ENCODE measurements at places on chromosomes 6 and 20.

- no peak for DNase-seq
- H3K27me3 ChIP-seq = no peaks in the 10 kb centered on the region
- H3K4me3 ChIP-seq = no peak overlapping the region
- no peaks in the 10 kb centered on the region for H3K4me1 ChIP-seq
Observed at GRCh38 chr6:85797993-85798392, 155.3 kb upstream of the SYNCRIP start.

DNA sequence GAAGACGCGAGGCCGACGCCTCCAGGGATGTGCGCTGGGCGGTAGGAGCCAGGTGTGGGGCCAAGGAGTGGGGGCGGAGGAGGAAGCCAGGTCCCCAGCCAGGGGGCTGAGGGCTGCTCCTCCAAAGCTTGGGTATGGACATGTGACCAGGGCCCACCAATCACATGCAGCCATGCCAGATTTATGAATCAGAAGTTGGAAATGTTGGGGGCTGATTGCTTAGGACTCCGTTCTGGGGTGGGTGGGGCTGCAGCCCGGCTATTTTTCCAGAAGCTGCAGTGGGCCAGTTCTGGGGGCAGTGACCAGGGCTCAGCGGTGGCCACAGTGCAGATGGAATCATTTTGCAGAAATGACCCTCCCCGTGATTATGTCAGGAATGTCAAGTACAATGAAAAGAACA lies 96.0 kb downstream of the CEBPB start:
- peaks cover 62% of the 10 kb centered on the region for H3K4me1 ChIP-seq
- peak; percentile 58 for DNase-seq
- peak overlapping the region; percentile 73 for H3K27ac ChIP-seq

GRCh38 chr6:82959385-82959941 lies 106.2 kb downstream of the UBE3D start:
- no peak overlapping the region for H3K27ac ChIP-seq
- no peak overlapping the region for H3K4me3 ChIP-seq
- H3K4me1 ChIP-seq = no peaks in the 10 kb centered on the region
- no peaks in the 10 kb centered on the region for H3K27me3 ChIP-seq

DNA sequence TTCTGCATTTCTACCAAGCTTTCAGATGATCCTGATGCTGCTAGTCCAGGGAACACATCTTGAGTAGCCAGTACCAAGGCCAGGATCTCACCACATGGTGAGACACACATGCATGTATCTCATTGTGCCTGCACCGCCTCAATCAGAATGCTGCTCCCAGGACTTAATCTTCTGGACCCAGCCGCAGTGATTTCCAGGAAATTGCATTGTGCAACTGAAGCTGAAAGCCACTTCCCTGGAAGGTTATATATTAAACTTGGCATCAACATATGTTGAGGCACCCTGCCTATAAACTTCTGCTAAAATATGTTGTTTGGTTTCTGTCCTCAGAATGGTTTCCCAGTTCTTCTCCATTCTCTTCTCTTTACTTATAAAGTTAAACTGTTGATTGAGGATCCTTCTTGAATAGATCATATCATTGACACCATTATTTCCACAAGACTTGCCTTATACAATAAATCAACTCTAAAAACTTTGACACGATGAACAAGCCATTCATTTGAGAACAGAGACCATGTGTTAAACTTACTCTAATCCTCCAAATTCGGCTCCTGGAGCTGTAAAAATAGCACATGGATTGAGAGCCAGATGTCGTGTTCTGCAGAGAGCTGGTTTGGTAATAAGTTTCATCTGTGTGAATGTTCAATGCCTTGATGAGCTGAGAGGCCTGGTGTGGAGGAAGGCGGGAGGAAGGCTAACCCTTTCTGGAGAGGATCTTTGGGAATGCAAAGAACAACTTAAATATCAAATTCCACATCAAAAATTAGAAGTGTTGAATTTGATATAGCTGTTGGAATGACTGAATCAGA lies 65.0 kb upstream of the PCSK2 start:
- no peaks in the 10 kb centered on the region for H3K4me1 ChIP-seq
- no peaks in the 10 kb centered on the region for H3K36me3 ChIP-seq
- H3K4me3 ChIP-seq = no peak overlapping the region
- no peaks in the 10 kb centered on the region for H3K27me3 ChIP-seq
- no peak for DNase-seq

DNA sequence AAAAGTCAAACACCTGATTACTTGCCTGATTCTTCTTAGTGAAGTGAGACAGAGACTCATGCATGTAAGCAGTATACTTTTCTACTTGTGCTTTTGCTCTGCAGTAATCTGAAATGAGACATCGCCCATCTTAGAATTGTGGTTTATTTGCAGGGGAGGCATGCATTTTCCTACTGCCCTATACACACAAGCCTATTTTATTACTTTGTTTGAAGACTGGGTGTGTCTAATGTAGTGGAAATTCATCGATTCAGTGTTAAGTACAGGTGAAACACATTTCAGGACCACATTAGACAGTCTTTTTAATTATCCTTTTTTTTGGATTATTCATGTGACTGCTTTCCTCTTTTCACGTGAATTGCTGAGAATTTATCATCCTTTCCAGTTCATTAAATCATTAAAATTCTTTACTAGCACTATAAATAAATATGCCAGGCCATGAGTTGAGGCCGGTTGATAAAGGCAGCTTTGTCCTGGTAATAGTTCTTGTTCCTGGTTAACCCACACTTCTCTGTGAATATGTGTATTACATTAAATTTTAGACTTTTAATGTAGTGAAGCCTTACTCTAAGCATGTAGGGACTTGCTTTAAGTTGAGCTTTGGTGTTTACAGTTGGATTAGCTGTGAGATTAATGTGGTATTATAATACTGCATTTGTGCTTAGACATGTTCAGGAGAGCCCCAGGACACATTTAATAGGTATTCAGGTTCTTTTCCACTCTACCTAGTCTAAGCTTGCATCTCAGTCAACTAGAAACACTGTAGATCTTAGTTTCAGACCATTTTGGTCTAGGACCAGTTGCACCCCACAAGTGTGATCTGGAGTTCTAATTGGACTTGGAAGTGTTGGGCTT lies 10.8 kb upstream of the BTBD3 start:
- H3K4me3 ChIP-seq = no peak overlapping the region
- no peak for DNase-seq
- H3K4me1 ChIP-seq = peaks cover 10% of the 10 kb centered on the region
- no peaks in the 10 kb centered on the region for H3K36me3 ChIP-seq
- H3K27me3 ChIP-seq = no peaks in the 10 kb centered on the region
- H3K27ac ChIP-seq = no peak overlapping the region

DNA sequence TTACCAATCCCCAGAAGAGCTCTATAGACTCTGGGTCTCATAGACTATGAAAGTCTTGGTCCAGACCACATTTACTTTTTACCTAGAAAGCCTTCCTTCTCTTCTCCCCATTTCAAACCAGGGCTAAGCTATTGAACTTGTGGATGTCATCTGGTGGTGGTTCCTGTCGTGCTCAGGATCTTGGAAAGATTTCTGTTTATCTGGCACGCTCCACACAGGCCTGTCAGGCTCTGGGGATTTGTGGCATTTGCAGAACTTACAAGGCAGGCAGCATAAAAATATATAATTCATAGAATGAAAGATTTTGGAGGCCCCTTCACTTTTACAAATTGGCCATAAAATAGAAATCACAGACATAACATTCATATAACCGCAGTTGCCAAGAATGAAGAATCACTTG lies 188.1 kb downstream of the UST start:
- H3K27me3 ChIP-seq = no peaks in the 10 kb centered on the region
- no peak overlapping the region for H3K4me3 ChIP-seq
- DNase-seq = no peak

- DNase-seq = peak; percentile 25
- no peaks in the 10 kb centered on the region for H3K36me3 ChIP-seq
- no peaks in the 10 kb centered on the region for H3K4me1 ChIP-seq
- H3K27ac ChIP-seq = no peak overlapping the region
- no peaks in the 10 kb centered on the region for H3K27me3 ChIP-seq
- H3K4me3 ChIP-seq = no peak overlapping the region
Observed at GRCh38 chr6:124795643-124796463, 166.4 kb upstream of the RNF217 start.

GRCh38 chr6:41464019-41464418 lies 82.2 kb upstream of the FOXP4 start:
- H3K27ac ChIP-seq = no peak overlapping the region
- H3K27me3 ChIP-seq = peaks cover 15% of the 10 kb centered on the region
- H3K4me3 ChIP-seq = no peak overlapping the region

DNA sequence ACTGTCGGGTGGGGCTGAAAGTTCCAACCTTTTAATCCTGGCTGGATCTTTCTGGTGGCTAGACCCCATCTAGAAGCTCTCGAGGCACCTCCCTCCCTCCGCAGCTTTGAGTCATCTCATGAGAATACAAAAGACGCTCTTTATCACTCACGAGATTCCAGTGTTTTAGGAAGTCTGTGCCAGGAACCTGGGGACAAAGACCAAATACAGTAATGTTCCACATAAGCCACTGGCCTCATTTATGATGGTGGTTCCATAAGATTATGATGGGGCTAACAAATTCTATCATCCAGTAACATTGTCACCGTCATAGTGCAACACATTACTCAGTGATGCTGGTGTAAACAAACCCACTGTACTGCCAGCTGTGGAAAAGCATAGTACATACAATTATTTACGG lies 48.7 kb downstream of the NCOA7 start:
- no peaks in the 10 kb centered on the region for H3K27me3 ChIP-seq
- no peak for DNase-seq
- H3K4me3 ChIP-seq = no peak overlapping the region
- H3K36me3 ChIP-seq = no peaks in the 10 kb centered on the region
- H3K27ac ChIP-seq = peak overlapping the region; percentile 21

DNA sequence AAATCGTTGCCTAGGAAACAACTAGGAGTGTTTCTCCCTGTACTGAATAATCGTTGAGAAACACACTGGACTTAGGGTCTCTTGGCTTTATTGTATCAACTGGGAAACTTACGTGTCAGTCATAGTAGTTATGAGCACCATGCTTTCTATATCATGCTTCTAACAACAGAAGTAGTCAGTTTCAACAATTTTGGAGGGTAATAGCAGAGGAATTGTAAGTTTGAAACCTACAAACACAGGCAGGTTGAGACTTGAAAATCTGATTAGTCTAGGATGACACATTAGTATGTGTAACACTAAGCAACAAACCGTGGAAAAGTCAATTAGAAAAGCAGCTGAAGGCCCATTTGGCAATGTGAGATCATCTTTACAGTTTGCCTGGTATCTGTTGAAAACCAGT lies 43.9 kb upstream of the FABP7 start:
- H3K4me3 ChIP-seq = no peak overlapping the region
- DNase-seq = no peak
- H3K36me3 ChIP-seq = no peaks in the 10 kb centered on the region
- no peak overlapping the region for H3K27ac ChIP-seq
- H3K4me1 ChIP-seq = no peaks in the 10 kb centered on the region

DNA sequence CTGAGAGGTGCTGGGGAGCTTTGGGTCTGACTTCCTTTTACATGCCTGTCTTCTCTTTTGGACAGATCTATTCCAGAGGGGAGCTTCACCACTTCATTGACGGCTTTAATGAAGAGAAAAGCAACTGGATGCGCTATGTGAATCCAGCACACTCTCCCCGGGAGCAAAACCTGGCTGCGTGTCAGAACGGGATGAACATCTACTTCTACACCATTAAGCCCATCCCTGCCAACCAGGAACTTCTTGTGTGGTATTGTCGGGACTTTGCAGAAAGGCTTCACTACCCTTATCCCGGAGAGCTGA lies 13.1 kb downstream of the PRDM1 start:
- H3K36me3 ChIP-seq = no peaks in the 10 kb centered on the region
- peak overlapping the region; percentile 55 for H3K4me3 ChIP-seq
- DNase-seq = no peak
- peaks cover 11% of the 10 kb centered on the region for H3K4me1 ChIP-seq
- H3K27me3 ChIP-seq = peaks cover 4% of the 10 kb centered on the region

DNA sequence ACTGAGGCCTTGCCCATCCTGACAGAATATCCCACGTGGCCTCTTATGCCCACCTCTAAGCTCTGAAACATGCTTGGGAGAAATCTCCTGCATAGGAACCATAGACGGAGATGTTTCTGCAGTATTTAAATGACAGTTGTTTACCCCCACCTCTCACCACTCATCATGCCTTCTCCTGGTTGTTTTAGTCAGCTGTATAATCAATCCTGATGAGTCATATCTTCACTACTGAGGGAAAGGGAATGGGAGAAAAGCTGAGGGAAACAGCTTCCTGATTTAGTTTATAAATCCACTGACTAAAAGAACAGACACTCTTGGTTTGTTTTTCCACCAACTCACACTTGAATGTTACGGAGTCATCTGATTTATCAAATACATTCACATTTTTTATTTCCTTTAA lies 113.2 kb upstream of the TENT5A start:
- peaks cover 10% of the 10 kb centered on the region for H3K4me1 ChIP-seq
- no peaks in the 10 kb centered on the region for H3K27me3 ChIP-seq
- no peak overlapping the region for H3K4me3 ChIP-seq
- H3K27ac ChIP-seq = no peak overlapping the region
- no peaks in the 10 kb centered on the region for H3K36me3 ChIP-seq
- DNase-seq = no peak

GRCh38 chr6:44254191-44255104 lies 2.9 kb downstream of the SLC35B2 start:
- no peak for DNase-seq
- H3K27ac ChIP-seq = no peak overlapping the region
- H3K27me3 ChIP-seq = no peaks in the 10 kb centered on the region
- no peak overlapping the region for H3K4me3 ChIP-seq

DNA sequence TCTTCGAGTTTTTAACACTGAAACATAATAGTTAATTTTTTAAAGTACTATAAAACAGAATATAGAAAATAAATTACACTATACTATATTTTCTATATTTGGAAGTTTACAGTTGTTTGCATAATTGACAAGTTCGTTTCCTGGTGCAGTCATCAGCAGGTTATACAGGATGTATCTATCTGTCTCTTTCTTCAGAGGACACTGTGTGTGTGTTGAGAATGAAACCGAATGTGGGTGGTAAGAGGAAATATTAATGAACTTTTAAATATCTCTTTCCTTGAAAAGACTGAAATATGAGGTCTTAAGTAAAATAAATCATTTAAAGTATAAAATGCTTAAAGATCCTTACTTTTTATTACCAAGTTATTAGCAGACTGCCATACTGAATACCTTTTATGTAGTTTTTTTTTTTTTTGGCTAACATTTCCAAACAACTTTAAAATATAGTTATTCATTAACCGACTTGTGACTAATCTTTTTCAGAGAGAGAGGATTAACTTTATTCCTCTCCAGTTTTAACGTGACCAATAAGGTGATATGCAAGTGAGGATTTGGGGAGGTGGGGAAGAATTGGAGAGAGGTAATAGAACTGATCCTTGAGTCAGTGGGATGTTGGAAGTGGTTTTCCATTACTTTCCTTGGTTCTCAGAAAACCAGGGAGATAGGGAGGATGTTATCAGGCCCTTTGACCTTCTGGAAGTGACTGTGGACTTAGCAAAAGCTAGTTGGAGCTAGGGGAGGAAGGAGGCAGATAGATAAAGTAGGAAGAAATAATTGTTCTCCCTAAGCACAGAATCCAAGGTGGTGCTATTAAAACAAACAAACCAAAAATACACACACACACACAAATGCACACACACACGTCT lies 380.0 kb upstream of the FLRT3 start:
- H3K36me3 ChIP-seq = no peaks in the 10 kb centered on the region
- H3K27ac ChIP-seq = no peak overlapping the region
- H3K4me1 ChIP-seq = no peaks in the 10 kb centered on the region
- H3K27me3 ChIP-seq = no peaks in the 10 kb centered on the region
- H3K4me3 ChIP-seq = no peak overlapping the region
- DNase-seq = no peak
